ENCODE measurements at places on chromosomes 7 and 10.

- DNase-seq, result no peak
Observed at GRCh38 chr7:34108165-34108564, 202.8 kb downstream of the BMPER start.

DNA sequence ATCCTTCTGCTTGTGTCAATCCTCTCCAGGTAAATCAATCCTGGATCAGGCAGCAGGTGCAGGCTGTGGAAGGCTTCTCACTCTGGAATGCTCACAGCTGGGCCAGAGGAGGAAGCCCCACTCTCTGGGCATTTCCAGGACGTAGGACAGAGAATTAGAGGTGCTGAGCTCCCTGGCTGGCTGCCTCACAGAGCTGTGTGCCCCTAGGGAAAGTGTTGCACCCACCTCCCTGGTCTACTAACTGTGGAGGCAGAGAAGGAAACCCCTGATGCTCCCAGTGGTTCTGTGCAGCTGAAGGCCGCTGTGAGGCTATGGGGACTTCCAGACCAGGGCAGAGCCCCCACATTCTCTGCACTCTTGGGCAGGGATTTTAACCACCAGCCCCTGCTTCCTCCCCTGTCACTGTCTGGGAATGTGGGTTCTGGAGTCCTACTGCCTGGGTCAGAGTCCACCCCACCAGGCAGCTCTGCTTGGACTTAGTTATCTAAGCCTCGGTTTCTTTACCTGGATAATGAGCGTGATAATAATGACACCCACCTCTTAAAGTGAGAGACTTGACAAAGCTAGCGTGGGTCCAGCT, 73.5 kb upstream of the EEPD1 start:
- no peak for DNase-seq

GRCh38 chr10:79020605-79021004, 48.2 kb upstream of the ZMIZ1 start:
- no peak for DNase-seq

GRCh38 chr10:31778627-31779026, 150.0 kb downstream of the ARHGAP12 start:
- no peak for DNase-seq
